ENCODE measurements at places on chromosomes 6 and 20.

DNA sequence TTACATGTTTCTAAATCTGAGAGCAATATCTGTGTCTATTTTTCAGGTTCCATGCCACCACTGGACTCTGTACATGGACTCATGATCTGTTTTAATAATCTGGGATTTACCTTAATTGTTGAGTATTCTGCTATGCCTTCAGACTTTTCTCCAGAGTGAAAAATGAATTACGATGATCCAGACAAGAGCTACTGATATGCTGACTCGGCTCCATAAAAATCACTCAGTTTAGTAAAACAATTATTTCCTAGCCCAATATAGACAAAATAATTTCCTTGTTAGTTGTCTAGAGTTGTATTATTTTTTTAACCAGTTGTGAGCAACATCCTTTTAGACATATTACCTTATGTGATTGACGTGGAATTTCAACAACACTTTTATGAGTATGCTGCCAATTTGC is 736.8 kb downstream of the RFPL4B start:
- no peak for DNase-seq

- DNase-seq, result no peak
These were observed 20.1 kb downstream of the HLA-DMB start for GRCh38 chr6:32920715-32921114.

DNA sequence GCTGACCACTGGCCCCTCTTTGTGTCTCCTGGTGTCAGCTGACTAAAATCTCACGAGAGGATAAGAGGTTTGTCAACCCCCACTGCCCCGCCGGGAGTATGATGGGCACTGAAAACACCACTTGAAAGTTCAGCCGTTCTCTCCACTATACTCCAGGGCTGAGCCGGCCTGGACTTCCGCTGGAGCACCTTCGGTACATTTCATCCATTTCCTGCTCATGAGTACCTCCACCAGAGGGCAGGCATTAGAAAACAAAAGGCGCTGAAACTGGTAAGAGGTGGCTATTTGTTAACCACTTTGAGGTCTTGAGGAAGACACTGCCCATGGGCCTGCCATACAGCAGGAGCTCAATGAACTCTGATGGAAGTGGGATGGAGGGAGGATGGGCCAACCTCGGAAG is 17.9 kb upstream of the ANKRD60 start:
- no peak for DNase-seq

GRCh38 chr6:52415917-52416628 is 4.1 kb upstream of the EFHC1 start:
- peak; percentile 31 for DNase-seq

DNA sequence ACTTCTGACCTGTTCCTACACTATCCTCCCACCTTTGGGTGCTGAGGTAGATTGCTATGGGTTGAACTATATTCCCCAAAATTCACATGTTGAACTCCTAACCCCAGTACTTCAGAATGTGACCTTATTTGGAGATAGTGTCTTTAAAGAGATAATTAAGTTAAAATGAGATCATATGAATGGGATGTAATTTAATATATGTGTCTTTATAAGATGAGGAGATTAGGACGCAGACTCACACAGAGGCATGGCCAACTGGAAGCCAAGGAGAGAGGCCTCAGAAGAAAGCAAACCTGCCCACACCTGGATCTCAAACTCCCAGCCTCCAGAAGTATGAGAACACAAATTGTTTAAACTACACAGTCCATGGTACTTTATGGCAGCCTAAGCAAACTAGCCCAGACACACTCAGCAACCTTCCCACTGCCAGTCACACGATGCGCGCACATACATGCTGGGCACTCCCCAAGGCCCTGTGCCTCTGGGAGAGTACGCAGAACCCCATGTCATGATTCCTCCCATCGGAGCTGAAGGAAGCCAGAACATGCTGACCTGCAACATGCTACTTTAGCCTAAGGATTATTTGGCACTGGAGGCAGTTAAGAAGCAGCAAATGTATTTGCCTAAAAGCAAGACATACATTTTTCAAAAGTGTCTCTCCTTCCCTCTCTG is 8.9 kb upstream of the SLC22A1 start:
- DNase-seq, result no peak

DNA sequence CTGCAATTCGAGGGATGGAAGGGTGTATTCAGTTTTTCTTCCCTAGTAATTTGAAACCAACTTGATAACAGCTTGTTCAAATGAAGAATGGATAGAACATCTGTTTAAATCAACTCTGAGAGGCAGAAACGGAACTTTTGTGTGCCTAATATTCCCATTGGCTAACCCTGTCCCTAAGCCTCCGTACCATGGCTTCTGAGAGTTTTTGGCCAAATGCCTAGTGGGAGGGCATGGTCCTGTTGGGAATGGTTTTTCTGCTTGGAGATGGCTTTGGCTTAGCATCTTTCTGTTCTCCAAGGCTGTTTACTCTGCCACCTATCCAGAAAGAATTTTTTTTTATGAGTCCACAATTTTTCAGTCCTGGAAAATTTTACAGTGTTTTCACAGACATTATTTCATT is 126.7 kb upstream of the MLIP start:
- DNase-seq, result no peak

DNA sequence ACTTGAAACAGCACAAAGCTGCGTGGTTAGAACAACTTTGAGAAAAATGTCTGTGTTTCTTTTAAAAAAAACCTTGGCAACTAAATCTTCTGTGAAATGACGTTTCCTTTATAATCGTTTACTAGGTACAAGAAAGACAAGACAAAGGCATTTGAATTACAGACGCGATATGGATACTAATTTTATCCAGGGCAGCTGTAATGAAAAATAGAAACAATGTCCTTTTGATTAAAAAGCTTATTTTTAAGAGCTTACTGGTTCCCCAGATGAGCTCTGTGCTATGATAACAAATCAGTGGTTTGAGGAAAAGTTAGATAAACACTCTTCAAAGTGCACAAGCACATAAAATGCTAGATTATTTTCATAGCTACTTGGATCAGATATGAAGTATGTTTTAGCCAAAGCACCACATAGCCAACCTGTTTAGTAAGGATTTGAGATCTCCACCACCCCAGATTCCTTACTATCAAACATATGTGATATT is 1.6 kb upstream of the SYNCRIP start:
- peak; percentile 8 for DNase-seq

DNA sequence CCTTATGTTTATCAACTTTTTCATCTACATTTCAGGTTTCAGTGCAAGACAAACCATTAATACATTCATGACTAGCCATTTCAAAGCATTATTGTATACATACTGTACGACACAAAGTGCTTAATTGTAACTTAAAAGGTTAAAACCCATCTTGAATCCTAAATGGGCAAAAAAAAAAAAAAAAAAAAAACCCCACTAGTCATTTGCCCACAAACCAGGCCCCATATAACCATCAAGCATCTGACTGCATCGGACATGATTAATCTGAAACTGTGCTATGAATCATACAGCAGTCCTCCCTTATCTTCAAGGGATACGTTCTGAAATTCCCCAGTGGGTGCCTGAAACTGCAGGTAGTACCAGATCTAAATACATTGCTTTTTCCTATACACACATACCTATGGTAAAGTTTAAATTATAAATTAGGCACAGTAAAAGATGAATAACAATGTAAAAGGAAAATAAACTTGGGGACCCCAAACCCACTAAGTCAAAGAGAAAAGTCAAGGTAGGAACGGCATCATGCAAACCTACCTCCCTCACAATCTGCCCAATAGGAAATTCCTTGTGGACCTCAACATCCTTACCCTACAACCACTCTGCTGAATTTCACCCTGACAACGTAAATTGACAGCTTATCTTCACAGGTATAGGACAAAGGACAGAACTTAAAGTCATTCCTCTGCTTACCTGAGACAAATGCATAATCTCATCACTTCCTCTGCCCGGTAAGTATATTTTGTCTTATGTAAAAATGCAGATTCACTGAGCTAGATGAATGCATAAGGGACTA is 14.3 kb downstream of the B4GALT5 start:
- peak; percentile 78 for DNase-seq

GRCh38 chr20:20327746-20328145 is 40.2 kb upstream of the INSM1 start:
- DNase-seq, result peak; percentile 53

DNA sequence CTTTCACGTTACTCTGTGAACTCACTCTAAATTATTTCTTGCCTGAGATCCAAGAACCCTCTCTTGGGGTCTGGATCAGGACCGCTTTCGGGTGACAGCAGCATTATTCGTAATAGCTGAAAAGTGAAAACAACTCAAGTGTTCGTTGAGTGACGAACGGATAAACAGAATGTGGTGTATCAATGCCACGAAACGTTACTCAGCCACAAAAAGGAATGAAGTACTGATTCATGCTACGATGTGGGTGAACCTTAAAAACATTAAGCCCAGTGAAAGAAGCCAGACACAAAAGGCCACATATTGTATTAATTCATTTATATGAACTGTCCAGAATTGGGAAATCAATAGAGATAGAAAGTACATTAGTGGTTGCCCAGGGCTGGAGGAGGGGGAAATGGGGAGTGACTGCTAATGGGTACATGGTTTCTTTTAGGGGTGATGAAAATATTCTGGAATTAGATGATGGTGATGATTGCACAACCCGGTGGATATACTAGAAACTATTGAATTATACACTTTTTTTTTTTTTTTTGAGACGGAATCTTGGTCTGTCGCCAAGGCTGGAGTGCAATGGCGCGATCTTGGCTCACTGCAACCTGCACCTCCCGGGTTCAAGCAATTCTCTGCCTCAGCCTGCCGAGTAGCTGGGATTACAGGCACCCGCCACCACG is 8.4 kb downstream of the PTGIS start:
- peak; percentile 70 for DNase-seq

DNA sequence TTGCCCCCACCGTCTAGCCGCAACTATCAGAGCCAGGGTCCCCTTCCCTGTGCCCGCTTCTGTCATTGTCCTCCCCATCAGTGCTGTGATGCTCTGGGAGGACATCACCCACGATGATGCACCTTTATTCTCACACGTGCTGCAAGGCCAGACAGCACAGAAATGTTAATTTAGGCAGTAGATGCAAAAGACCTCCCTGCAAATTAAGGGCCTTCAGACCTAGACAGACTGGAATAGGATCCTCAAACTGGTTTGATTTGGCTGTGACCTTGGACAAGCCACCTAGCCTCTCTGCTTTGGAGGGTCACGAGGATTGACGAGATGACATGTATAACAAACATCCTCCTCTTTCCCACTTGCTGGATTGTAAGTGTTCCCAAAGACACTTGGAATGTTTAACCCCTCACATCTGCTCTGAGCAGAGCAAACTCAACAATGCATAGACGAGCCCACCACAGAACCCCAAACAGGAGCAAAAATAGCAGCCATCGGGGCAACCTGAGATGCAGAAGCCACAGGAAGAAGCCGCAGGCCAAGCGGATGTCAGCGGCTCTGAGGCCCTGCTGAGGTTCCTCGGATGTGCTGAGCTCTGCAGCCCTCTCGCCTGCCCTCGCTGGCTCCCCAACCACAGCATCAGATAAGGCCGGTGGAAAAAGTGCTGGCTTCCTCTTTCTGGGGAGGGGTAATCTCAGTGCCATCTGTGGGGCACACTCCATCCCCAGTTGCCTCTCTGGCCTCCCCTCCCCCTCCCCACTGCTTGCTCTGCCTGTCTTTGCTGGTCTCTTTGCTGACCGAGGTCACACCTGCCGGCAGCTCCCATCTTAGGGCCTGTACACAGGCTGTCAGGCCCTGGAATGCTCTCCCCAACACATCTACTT is 35.3 kb downstream of the TOX2 start:
- no peak for DNase-seq

- DNase-seq, result peak; percentile 28
These were observed 8.9 kb downstream of the ABRACL start for GRCh38 chr6:139037490-139037889.

DNA sequence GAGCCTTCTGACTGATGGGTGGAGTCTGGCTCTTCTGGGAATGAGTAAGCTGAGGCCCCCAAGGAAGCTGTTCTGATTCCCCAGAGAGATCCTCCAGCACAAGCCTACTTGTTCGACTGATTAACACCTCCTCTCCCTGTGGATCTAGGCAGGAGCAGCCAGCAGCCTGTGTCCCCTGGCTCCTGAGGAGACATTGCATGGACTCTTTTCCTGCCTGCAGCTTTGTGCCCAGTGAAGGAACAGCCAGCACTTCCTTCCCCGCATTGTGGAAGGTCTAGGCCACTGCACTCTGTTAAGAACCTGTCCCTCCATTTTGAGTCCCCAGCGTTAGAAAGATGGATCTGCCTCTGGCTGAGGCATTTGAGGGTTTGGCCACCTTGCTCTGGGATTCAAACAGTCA is 29.1 kb downstream of the LRFN2 start:
- no peak for DNase-seq

GRCh38 chr6:45478240-45478639 is 100.5 kb upstream of the SUPT3H start:
- peak; percentile 77 for DNase-seq

DNA sequence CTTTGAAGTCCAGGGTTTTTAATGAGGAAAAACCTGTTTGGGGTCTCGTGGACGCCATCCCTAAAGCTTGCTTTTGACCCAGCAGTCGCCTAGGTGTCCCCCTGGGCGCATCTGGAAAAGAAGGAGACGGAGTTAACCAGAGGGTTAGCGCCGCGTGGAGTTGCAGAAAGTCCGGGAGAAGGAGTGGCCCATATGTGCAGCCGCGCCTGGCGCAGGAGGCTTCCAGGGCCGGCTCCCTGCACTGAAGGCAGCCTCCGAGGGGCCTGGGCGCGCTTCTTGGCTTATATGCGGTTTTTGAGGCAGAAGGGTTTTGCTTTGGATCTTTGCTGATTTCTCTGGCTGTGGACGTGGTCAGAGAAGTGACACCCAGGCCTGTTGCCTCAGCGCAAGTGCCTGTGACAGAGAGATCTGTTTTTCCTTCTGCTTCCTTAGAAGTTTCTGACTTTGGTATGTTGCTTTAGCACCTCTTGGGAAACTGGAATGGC is 987 bp downstream of the TMEM181 start:
- DNase-seq, result peak; percentile 36

DNA sequence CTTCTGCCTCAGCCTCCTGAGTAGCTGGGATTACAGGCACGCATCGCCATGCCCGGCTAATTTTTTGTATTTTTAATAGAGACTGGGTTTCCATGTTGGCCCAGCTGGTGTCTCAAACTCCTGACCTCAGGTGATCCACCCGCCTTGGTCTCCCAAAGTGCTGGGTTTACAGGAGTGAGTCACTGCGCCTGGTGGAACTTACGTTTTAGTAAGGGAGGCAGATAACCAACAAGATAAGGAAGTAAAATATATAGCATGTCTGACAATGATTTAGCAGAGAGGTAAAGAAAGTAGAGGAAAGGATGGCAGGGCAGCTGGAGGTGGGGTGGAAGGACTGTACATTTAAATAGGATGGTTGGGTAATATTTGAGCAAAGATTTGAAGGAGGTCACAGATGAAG is 12.8 kb upstream of the MYMX start:
- DNase-seq, result no peak

Data from HCEC 1CT (cell line).